ENCODE measurements at places on chromosomes 12 and 14.

GRCh38 chr12:180445-180844 lies 33.5 kb downstream of the SLC6A12 start:
- DNase-seq = no peak

DNA sequence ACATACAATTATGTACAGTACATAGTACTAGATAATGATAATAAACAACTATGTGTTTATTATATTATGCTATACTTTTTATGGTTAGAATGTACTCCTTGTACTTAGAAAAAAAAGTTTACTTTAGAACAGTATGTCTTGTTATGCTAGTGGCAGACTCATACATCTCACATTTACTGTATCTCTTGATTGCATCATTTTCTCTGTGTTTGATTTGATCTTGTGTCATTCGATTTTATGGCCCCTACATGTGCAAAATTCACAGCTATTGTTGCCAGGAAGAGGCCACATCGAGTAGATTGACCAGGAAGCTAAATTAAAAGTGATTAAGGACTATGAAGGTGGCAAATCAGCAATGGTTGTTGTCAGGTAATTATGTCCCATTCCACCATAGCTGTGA lies 153.0 kb downstream of the PCNX1 start:
- no peak for DNase-seq

- peak; percentile 97 for DNase-seq
Measured at GRCh38 chr14:58587271-58587670, 50.5 kb upstream of the DACT1 start.

DNA sequence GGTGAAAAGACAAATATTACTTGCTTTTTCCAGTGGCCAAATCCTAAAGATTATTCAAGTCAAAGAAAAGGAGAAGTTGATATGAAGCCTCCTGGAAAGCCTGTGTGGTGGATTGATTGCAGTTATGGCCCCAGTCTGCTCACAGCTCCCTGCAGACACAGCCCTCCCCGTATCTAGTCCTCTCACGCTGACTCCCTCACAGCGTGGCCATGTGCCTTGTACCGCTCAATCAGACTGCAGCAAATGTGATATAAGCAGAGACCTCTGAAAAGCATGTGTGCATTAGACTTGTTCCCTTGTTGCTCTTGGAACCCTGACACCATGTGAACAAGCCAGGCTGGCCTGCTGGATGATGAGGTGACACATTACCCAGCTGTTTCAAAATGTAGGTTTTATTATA lies 398.0 kb upstream of the GARIN6 start:
- no peak for DNase-seq

DNA sequence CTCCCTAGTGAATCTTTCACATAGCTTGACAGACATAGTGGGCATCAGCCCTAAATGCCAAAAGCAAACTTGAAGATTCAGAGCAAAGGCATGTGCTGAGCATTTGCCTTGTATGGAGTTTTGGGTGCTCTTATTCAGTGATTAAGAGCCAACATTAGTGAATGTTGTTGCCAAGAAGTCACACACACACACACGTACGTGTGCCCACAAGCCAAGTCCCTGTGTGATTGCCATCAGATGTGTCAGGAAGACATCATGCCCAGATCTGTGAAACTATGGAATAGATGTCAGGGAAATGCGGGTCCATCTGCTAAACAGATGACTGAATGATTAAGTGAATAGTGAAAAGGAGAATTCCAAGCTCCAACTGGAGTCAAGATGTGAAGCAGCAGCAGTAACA lies 149.0 kb downstream of the AKAP6 start:
- DNase-seq = no peak

- no peak for DNase-seq
Measured at GRCh38 chr12:50024805-50025186, 498 bp downstream of the RACGAP1 start.

- no peak for DNase-seq
Measured at GRCh38 chr12:46468813-46469212, 96.2 kb upstream of the SLC38A2 start.

GRCh38 chr12:115322275-115322674 lies 638.3 kb upstream of the TBX3 start:
- peak; percentile 64 for DNase-seq

DNA sequence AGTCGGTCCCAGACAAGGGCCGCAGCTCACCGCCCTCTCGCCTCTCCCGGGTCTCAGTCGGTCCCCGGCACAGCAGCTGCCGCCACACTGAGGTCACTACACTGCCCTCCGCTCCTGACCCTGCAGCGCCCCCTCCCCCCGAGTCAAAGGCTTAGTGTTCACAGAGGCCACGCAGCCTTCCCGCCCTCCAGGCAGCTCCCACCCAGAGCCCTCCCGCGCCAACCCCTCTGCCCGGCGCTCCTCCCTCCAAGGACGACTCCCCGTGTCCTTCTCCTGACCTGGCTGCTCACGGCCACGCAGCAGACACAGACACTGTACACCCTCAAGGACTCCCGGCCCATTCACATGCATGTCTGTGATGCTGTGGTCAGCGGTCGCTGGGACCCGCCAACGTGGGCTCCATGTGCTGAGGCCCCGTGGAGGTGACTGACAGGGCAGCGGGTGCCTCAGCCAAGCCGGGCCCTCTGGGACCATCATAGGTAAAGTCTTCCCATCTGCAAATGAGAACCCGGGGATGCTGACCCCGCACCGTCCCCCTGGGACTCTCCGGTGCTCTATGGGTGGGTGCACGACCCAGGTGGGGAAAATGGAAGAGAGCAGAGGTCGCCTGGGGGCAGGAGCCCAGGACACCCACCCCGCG lies 16.3 kb upstream of the GALNT9 start:
- DNase-seq = no peak

- DNase-seq = no peak
Measured at GRCh38 chr12:111084605-111085004, 164.2 kb upstream of the MYL2 start.

DNA sequence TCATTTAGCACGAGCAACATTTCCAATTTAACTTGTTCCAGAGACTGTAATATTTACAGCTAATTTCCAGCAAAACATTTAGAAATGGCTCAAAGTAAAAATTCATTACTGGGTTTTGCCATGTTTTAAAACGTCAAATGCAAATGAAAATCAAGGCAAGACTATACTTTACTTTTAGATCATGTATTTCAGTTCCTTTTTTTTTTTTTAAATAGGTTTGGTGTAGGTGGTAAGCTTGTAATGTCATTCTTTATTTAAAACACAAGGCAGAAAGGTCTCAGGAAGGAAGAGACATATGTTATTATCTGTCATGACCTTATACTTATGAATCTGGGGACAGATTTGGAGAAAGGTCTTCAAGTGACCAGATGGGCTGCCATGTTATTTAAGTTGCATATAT lies 54.1 kb downstream of the GRIP1 start:
- no peak for DNase-seq

GRCh38 chr12:71626098-71626497 lies 37.5 kb downstream of the ZFC3H1 start:
- DNase-seq = no peak

DNA sequence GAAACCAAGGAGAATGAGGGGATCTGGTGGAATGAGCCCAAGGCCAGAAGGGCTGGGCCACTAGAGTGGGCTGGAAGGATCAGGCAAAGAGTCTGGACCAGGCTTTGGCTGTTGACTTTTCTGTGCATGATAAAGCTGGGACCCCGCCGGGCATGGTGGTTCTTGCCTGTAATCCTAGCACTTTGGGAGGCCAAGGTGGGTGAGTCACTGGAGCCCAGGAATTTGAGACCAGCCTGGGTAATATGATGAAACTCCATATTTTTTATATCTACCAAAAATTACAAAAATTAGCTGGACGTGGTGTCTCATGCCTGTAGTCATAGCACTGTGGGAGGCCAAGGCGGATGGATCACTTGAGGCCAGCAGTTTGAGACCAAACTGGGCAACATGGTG lies 393 bp upstream of the KLHL33 start:
- DNase-seq = peak; percentile 76

DNA sequence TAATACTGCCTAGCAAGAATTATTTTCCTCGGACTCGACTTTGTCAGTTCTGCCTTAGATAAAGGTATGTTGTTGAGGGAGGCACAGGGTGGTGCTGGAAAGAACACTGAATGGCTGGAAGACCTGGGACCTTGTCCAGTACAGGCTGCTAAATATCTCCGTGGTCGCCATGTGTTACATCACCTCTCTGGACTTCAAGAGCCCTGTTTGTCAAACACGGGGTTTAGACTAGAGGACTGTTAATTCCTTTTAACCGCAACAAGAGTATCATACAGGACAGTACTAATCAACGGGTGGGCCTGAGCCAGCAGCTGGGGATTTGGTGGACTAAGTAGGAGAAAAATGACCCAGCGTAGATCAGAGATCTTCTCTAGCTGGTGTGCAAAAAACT lies 476.3 kb downstream of the LRIG3 start:
- peak; percentile 69 for DNase-seq

DNA sequence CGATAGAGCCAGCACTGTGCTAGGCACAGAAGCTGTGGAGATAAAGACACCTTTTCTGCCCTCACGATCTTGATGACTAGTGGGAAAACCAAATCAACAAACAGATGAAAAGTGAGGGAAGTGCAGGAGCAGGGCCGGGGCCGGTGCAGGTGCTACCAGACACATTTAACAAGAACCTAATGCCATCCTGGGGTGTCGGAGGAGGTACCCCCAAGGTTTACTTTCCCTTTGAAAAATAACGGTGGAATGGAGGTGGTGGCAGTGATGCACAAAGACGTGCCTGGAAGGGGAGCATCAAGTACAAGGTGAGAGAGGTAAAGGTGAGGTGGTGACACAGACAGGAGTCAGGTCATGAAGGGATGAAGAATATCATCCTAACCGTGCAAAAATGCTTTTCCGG lies 22.1 kb downstream of the SLC6A13 start:
- no peak for DNase-seq

GRCh38 chr12:42590330-42590934 lies 886 bp upstream of the PRICKLE1 start:
- DNase-seq = no peak

DNA sequence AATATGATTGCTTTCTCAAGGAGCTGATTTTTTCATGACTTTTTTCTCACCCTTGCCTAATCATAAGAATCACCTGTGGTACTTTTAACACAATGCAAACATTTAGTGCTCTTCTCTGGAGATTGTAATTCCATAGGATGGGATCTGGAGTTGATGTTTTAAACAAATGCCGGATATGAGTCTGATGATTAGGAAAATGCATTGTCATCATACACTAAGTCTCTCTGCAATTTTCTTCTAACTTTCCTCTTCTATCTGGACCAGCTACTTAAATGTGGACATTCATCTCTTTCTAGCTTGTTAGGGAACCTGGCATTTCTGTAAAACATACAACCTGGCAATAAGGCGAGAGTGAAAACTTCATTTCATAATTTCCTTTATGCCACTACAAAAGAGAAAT lies 23.5 kb downstream of the PMCH start:
- no peak for DNase-seq

GRCh38 chr12:107144990-107145389 lies 51.6 kb upstream of the CRY1 start:
- peak; percentile 23 for DNase-seq

GRCh38 chr14:28468191-28469151 lies 298.1 kb upstream of the FOXG1 start:
- DNase-seq = peak; percentile 1

GRCh38 chr12:104453133-104453532 lies 3.6 kb upstream of the CHST11 start:
- DNase-seq = no peak

- DNase-seq = peak; percentile 94
Measured at GRCh38 chr12:46357438-46358324, 14.9 kb downstream of the SLC38A2 start.

- DNase-seq = peak; percentile 76
Measured at GRCh38 chr12:104352106-104352713, 48.7 kb downstream of the EID3 start.

GRCh38 chr14:34615507-34615906 lies 14.4 kb downstream of the SNX6 start:
- no peak for DNase-seq

DNA sequence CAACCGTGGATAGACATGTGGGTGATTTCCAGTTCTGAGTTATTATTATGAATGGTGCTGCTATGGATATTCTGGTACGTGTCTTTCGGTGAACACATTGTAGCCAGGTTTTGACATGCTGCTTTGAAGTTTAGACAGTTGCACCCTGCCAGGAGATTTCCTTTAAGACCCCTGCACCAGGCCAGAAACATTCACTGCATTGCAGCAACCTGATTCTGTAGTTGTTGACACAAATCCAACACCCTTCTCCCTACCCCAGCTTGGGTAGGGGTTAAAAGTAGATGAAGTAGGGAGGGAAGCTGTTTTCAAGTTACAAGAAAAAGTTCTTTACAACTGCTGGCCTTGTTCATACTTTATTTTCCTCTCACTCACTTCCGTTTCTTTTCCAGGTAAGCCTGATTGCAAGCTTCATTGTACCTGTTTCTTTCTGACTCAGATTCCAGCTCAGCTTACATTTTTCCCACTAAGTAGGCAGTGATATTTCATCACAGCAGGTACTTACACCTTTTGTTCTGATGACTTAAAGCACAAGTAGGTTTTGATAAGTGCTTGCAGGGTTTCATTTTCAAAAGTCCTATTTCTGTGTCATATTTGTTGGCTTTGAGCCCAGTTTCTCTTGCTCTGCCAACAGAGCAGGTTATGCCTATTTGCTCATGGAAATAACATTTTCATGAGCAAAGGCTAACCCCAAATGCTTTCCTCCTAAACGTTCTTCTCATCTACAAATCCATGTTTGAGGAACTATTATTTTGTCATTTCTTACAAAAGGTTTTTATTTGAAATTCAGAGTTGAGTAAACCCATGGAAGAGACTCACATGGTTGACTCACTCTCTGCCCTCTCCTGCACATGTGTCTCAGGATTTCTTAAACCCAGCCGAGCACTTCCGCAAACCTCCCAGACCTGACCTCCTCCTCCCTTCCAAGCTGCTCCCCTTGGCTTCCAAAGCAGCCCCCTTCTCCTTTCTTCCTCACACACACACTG lies 12.1 kb upstream of the LTA4H start:
- peak; percentile 75 for DNase-seq

DNA sequence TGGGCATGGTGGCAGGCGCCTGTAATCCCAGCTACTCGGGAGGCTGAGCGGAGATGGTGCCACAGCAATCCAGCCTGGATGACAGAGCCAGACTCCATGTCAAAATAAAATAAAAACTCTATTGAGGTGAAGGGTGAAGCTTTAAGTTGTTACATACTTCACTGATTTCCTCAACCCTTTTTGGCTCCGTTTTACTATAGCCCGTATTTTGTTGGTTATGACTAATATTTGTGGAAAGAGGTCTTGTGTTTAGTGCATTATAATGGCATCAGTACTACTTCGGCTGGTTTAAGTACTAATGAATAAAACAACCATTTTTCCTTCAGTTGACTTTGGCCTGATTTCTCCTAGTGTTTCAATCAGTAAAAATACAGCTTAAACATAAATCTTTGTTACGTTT lies 27.0 kb upstream of the SLC2A14 start:
- DNase-seq = peak; percentile 36
